ENCODE measurements at places on chromosomes 5 and 9.

- DNase-seq, result no peak
These were observed 681.5 kb upstream of the ACO1 start for GRCh38 chr9:31702957-31703356.

- no peak for DNase-seq
These were observed 82.4 kb upstream of the SELENOP start for GRCh38 chr5:42894057-42894456.

GRCh38 chr9:31556667-31557463 is 827.6 kb upstream of the ACO1 start:
- DNase-seq, result no peak

GRCh38 chr9:5040730-5041389 is 55.8 kb downstream of the JAK2 start:
- DNase-seq, result no peak

DNA sequence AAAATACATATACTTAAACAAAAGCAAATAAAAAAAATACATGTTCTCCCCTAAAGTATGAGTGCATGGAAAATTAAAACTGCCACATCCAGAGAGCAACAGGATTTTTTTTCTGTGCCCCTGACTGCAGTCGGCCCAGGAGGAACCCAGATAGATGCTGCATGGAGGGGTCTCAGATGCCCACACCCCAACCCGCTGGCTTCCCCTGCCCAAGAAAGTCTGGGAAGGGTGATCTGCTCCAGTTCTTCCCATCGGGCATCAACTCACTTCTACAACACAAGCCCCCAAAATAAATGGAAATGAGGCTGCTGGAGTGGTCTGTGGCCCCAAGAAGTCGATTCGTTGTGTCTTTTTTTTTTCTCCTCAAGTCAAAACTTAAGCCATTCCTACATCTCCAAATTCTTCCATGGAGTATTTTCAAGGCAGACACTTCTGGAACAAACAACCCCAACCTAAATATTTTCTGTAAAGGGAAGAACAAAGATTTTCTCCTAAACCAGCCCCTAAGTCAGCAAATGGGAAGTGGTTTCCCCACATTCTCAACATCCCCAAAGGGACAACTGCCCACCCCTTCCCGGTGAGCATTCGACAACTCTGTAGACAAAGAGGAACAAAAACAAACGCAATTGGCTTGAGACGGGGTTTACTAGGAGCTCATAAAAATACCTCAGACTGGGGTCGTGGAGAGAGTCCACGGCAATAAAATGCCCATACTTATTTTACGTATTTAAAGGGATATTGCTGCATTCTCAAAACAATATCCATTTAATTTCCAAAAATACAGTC is 46.7 kb downstream of the ROR2 start:
- DNase-seq, result no peak

DNA sequence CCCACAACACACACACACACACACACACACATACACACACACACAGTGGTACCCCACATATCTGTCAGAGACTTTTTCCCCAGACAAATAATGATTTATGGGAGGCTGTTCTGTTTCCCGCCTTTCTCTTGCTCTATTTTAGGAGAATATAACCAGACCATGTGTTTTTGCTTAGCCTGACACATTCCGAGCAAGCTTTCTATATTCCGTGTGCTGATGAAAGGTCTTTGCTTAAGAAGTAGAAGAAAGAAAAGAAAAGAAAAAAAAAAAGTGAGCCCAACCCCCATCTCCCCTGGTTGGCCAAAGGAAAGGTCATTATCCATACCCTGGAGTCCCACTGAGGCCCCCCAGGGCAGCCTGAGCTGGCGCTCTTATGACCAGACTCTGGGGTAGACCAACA is 338.6 kb downstream of the SLIT3 start:
- no peak for DNase-seq

DNA sequence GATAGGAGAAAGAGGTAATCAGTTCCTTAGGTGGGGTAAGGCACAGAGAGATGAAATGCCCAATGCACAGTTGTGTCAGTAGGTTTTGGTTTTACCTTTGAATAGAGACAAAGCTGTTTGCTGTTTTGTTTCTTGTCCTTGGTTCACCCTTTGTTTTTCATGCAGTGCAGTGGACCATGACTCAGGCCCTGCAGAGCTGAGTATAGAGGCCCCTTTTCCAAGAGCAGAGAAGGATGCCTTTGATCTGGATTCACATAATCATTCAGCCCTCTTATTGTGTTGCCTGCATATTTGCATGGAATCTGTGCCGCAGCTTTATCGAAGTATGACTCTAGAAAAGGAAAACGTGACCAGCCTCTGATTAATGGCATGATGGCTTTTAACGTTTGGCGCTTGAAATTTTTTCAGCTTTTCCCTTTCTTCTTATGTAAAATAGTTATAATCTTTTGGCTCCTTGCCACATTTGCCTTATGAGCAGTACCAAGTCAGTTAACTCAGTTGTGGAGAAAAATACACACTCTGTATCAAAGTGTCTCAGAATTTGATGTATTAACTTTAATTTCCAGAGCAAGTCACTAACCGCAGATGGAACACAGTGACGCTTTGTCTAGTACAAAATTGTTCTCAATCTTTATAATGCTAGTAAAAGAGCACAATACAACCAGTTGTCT is 197.6 kb downstream of the KDM4C start:
- no peak for DNase-seq

GRCh38 chr5:14962604-14963003 is 91.0 kb upstream of the ANKH start:
- DNase-seq, result no peak

- DNase-seq, result no peak
These were observed 59.5 kb upstream of the TARS1 start for GRCh38 chr5:33381243-33381642.

DNA sequence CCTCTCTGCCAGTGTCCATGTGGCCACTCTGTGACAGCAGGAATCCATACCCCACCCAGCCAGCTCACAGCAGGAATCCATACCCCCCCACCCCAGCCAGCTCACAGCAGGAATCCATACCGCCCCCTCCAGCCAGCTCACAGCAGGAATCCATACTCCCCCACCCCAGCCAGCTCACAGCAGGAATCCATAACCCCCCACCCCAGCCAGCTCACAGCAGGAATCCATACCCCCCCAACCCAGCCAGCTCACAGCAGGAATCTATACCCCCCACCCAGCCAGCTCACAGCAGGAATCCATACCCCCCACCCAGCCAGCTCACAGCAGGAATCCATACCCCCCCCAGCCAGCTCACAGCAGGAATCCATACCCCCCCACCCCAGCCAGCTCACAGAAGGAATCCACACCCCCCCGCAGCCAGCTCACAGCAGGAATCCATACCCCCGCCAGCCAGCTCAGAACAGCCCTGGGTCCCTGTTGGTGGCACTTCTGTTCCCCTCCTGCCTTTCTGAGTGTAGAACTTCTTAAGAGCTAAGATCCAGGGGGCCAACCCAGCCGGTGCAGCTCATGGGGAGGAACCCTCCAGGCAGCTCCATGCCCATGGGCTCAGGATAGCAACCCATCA is 8.4 kb upstream of the RXRA start:
- DNase-seq, result no peak

GRCh38 chr5:126234563-126235195 is 188.5 kb upstream of the GRAMD2B start:
- DNase-seq, result no peak

GRCh38 chr5:72160329-72160728 is 53.1 kb downstream of the MAP1B start:
- no peak for DNase-seq

- DNase-seq, result no peak
These were observed 61.7 kb downstream of the SLC38A9 start for GRCh38 chr5:55650386-55650785.

DNA sequence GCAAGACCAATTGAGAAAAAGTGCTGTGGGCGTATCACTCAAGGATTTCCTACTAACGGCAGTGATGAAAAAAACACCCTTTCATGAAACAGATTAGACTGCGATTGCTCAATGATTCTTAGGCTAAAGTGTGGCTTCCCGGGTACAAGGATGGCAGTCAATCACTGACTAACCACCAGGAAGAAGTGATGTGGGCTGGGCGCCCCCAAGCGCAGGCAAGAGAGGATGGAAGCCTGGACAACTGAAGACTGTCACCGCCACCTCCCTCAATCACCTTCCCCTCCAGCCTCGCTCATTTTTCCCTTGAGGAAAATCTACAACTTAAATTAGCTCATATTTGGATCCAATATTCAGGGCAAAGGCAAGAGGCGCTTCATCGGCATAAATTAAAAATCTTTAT is 707.2 kb downstream of the MTRR start:
- no peak for DNase-seq

DNA sequence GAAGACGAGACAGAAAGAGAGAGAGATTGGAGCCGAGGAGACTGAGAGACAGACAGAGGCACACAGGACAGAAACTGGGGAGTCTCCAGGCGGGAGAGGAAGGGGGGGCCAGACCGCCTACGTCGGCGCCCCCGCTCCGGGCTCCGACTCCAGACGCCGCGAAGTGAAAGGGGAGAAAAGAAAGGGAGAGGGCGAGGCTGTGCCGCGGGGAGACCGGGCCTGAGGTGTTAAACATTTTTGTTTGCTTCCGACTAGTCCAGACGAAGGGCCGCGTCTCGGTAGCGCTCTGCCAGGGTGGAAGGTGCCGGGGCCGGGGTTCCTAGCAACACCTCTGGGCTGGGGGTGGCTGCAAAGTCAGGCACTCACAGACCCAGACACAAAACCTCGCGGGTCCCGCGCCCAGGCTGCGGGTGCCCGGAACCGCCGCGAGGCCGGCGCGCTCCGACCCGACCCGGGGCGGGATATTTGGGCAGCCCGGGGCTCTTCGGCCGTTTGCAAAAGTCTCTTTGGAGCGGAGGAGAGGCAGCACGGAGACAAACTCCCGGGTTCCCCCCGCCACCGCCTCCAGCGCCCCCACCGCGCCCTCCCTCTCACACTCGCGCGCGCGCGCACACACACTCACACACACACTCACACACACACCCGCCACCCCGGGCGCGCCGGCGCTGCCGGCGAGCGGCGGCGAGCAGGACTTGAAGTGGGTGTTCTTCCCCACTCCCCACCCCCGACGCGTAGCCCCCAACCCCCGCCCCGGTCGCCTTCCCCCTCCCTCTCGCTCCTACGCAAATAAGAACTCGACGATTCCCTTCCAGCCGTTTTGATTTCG is 626 bp upstream of the FST start:
- no peak for DNase-seq

- DNase-seq, result no peak
These were observed 87.0 kb upstream of the TLE1 start for GRCh38 chr9:81776390-81776789.

GRCh38 chr5:5278815-5279381 is 138.8 kb downstream of the ADAMTS16 start:
- no peak for DNase-seq

DNA sequence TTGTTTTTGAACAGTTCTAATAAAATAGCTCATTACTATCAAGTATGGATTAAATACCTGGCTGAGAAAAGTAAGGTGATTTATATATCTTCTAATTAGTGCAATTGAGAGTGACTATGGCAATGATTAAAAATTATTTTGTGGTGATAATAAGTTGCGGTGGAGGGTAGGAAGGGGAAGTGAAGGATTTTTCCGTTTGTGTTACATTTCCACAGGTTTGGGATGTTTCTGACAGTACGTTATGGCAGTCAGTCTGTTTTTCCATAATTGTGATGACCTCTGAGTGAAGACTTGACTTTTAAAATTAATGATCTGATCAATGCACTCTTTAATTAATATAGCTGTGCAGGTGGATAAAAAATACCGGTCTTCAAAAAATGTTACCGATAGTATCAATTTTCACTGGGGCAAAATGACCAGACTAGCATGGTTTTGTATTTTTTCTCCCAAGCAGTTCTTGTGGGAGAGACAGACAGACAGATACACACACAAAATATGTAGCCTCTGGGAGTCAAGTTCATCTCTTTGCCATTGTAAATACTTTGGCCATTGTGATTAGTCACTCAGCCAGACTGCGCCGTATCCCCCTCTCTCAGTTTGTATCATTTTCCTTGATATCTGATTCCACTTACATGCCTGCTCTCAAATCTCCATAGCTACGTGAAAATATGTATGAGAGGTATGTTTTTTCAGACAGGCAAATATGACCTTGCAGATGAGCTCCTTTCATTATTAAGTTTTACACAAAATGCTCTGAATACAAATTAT is 60.2 kb downstream of the ARHGAP26 start:
- DNase-seq, result no peak

DNA sequence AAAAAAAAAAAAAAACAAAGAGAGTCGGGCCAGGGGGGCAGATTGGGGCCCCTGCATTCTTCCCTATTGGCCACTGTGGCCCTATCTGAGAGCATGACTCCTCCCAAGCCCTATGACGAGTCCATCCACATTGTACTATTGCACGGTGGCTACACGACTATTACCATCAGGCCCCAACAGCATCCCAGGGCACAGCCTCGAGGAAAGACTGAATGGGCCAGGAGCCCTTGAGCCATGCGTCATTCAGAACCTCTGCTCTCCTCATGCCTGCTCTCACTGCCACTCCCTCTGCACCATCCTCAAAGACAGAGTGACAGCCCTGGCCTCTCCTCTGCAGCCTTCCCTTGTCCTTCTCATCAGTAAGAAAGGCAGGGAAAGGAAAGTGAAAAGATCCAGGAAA is 20.2 kb upstream of the ORM1 start:
- DNase-seq, result no peak

- DNase-seq, result no peak
These were observed 11.8 kb upstream of the TMC1 start for GRCh38 chr9:72509635-72510034.

DNA sequence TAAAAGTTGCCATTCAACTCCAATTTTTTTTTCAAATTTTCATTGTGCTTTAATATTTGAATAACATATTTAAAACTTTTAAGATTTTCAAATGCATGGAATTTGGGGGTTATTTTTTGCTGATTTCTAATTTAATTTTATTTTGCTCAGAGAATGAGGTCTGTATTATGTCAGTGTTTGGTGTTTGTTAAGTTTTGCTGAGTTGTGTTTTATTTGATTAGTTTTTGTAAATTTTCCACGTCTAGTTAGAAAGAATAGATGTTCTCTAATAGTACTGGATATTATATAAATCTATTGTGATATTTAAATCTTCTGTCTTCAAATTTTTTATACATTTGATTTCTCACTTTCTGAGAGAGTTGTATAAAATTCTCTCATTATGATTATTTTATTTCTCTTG is 145.9 kb downstream of the MACIR start:
- no peak for DNase-seq

DNA sequence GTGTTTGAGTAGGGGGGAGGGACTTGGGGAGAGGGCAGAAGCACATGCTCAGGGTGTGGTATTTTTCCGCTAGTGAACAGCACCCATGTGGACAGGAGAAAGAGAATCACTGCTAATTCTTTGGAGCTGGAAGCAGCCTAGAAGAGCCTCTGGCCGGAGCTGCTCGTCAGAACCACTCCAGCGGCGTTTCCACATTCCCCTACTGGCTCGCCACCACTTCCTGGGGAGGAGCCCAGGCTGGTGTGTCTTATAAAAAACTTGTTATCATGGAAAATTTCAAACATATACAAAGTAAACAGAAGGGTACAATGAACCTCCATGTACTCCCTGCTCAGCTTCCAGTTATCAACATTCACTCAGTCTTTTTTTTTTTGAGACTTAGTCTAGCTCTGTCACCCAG is 26.7 kb downstream of the LHX2 start:
- no peak for DNase-seq
